ENCODE measurements at places on chromosomes 1 and 21. TPM values are rescaled to one million over a fixed set of nuclear protein-coding genes. Genes with fewer than 3 reads are reported as not detected.

TSSK3 gene
- 0.57 TPM for total RNA-seq

DNA sequence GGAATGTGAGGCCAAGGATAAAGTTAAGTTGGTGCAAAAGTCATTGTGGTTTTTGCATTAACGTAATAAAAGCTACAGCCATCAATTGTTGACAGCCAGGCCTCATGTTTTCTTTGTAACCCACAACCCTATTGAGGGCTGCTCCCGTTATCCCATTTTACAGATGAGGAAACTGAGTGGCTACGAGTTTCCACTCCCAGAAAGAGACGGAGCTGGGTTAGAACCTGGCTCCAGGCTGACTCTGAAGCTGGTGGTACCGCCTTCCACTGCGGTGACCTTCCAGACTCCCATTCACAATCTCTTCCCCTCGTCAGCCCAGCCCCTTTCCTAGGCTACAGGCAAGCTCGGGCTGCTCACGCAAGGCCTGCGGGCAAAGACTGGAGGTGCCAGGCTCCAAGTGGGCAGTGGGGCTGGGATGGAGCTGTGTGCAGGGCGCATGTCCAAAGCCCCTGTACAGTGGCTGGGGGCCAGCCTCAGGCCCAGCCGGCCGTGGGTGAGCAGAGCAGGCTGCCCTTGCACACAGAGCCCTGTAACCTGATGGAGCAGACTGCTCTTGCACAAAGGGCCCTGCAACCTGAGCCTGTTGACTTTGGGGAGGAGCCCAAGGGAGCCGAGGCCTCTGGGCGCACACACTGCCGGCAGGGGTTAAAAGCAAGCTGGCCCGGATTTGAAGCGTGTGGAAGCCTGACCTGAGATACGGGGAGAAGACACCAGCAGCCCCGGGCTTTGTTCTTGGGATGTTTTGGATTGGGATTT is 97.4 kb upstream of the TMPRSS2 start:
- H3K4me1 ChIP-seq = peaks cover 36% of the 10 kb centered on the region
- DNase-seq = no peak
- no peak overlapping the region for H3K4me3 ChIP-seq
- H3K27me3 ChIP-seq = no peaks in the 10 kb centered on the region
- peak overlapping the region; percentile 32 for H3K27ac ChIP-seq

LIPI gene
- total RNA-seq = not detected

DNA sequence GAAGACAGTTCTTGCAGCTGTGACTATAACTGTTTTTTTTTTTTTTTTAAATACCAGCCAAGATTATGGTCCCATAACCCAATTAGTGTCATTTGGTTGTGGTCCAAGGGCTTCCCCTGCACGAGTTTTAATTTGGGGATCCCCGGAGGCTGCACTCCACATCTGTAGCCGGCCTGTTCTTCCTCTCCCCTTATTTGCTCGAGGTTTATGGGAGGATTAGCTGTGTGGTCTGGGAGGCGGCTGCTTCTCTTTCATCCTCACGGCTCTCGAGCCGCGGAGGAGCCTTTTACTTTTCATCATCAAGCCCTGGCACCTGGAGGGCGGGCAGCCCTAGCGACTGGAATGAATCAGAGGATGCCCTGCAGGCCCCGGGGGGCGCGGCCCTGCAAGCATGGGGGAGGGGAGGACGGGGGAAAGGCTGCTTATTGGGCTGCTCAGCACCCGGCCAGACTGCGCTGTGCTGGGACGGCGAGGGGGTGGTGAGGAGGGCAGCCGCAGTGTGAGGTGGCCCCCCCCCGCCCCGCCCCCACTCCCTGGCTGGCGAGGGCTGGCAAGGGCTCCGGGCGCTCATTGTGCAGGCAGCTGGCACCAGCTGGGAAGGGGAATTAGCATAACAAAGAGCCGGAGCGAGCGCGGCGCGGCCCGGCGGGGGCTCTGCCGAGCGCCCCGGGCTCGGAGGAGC is 18.5 kb downstream of the SERTAD4 start:
- H3K27me3 ChIP-seq = no peaks in the 10 kb centered on the region
- no peak for DNase-seq

DNA sequence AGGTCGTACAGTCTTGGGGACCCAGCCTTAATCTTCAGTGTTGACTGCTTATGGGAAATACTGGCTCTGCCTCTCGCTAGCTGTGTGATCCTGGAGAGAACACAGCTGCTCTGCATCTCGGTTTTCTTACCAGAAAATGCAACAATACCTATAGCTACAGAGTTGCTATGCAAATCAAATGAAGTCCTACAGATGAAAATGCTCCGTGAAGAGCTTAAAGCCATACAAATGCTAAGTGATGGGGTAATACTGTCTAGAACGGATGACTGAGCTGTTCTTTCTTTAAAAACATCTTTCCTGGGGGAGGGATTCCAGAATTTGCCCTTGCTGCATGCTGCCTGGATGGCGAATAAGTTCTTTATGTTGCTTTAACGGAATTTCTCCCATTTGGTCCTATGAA is 132.0 kb downstream of the ZBTB18 start:
- H3K27me3 ChIP-seq = no peaks in the 10 kb centered on the region
- H3K36me3 ChIP-seq = no peaks in the 10 kb centered on the region
- no peak for DNase-seq
- no peak overlapping the region for H3K27ac ChIP-seq
- no peak overlapping the region for H3K4me3 ChIP-seq
- no peaks in the 10 kb centered on the region for H3K4me1 ChIP-seq

DNA sequence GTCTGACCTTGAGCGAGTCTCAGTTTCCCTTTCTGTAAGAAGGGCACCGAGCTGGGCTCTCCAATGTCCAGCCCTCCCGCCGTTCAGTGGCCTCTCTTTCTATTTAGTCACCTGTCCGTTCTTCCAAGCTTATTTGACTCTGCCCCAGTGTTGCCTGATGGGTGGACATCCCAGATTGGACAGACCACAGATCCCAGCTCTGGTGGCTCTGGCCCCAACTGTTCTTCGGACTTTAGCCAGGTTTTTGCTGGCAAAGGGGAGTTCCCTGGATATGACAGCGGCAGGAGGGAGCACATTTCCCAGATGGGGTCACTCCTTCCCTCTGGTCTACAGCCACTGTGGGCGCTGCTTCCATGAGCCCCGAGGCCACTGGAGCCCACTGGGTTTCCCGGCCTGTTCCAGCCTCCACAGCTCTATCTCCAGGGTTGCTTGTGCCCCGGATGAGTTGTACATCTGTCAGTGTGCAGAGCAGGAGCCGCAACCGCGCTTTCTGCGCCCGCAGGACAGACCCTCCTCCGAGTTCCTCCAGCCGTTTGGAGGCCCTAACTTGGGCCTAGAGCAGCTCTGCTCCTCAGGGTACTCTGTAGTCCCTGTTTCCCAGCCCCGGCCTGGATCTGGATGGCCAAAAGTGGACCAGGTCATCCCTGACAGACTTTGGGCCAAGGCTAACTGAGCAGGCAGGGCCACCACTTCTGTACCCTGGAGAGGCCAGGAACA is 3.8 kb downstream of the DMBX1 start:
- peaks cover 36% of the 10 kb centered on the region for H3K27me3 ChIP-seq
- no peak for DNase-seq
- H3K27ac ChIP-seq = no peak overlapping the region
- H3K4me1 ChIP-seq = peaks cover 22% of the 10 kb centered on the region
- H3K4me3 ChIP-seq = no peak overlapping the region

DNA sequence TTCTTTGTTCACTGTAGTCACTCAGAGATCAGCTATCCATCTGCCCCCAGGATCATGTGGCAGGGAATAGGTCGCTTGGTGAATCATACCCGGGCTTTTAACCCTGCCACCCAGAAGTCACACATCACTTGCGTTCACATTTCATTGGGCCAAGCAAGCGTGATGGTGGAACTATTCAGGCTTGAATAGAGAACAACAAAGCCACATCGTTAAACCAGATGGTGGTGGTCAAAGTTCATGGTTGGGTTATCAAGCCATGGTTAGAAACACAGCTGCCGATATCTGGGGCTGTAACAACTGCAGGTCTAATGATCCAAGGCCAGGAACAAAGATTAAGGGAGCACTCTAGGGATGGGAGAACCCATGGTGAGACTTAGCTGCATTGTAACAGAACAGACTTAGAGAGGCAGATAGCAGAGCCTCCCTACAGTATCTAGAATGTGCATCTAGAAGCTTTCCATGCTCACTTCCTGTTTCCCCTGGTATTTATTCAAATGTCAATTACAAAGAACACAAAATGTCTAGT is 40.0 kb upstream of the PTPRC start:
- no peak for DNase-seq
- no peaks in the 10 kb centered on the region for H3K36me3 ChIP-seq
- H3K4me3 ChIP-seq = no peak overlapping the region

GRCh38 chr1:7233646-7234470 is 448.6 kb downstream of the CAMTA1 start:
- no peak for DNase-seq
- no peak overlapping the region for H3K4me3 ChIP-seq
- no peaks in the 10 kb centered on the region for H3K27me3 ChIP-seq
- H3K36me3 ChIP-seq = no peaks in the 10 kb centered on the region
- H3K27ac ChIP-seq = no peak overlapping the region
